Smooth muscle cell of the umbilical artery (primary cell): ENCODE measurements at places on chromosomes 4 and X. TPM values are rescaled to one million over a fixed set of nuclear protein-coding genes. Genes with fewer than 3 reads are reported as not detected.

Gene RTL5
- total RNA-seq: 1.2 and 4.4 TPM in 2 replicates

Gene GPR143
- 0.28 and 1.5 TPM in 2 replicates for total RNA-seq

Gene PCDH10
- total RNA-seq: 73.0 and 99.5 TPM in 2 replicates

Gene ANK2
- 49.0 and 71.8 TPM in 2 replicates for total RNA-seq

Gene LGI2
- under 0.01 TPM in 1 of 2 replicates, not detected in the other for total RNA-seq

Gene MAGIX
- 0.55 and 2.7 TPM in 2 replicates for total RNA-seq

Gene FAM9B
- total RNA-seq: not detected in 2 replicates

Gene GLRA2
- total RNA-seq: not detected in 2 replicates

Gene RAB40AL
- total RNA-seq: 0.30 and 0.69 TPM in 2 replicates

Gene NSG1
- total RNA-seq: 1.2 and 2.6 TPM in 2 replicates

Gene PRICKLE3
- 9.8 and 14.8 TPM in 2 replicates for total RNA-seq

Gene GLA
- 28.8 and 97.4 TPM in 2 replicates for total RNA-seq

Gene ALPK1
- 14.6 and 19.3 TPM in 2 replicates for total RNA-seq

Gene TBC1D9
- total RNA-seq: 35.7 and 50.2 TPM in 2 replicates

Gene TCEAL2
- total RNA-seq: not detected in 2 replicates

Gene CT47A1
- total RNA-seq: not detected in 2 replicates

Gene UGT2A1
- not detected in 2 replicates for total RNA-seq

Gene FRMD7
- total RNA-seq: under 0.01 and 0.05 TPM in 2 replicates

Gene LUZP4
- total RNA-seq: not detected in 2 replicates

Gene POLN
- total RNA-seq: 5.3 TPM in 2 replicates

Gene MPC1L
- not detected in 2 replicates for total RNA-seq

Gene NSUN7
- 0.30 TPM in 1 of 2 replicates, not detected in the other for total RNA-seq

Gene ATP11C
- total RNA-seq: 32.1 and 47.5 TPM in 2 replicates

Gene FAM149A
- total RNA-seq: 0.89 and 1.7 TPM in 2 replicates

Gene P2RY8
- under 0.01 TPM in 1 of 2 replicates, not detected in the other for total RNA-seq

Gene OPRPN
- total RNA-seq: not detected in 2 replicates

Gene SEPTIN6
- total RNA-seq: 42.5 and 63.6 TPM in 2 replicates

Gene CFP
- 0.05 and 0.30 TPM in 2 replicates for total RNA-seq

Gene TCP11X2
- not detected in 2 replicates for total RNA-seq

Gene METAP1
- total RNA-seq: 25.8 and 63.3 TPM in 2 replicates

Gene DMRTC1
- not detected in 2 replicates for total RNA-seq

Gene F9
- not detected in 2 replicates for total RNA-seq

Gene PACRGL
- 23.5 and 31.4 TPM in 2 replicates for total RNA-seq

Gene ADGRA3
- total RNA-seq: 33.6 and 53.1 TPM in 2 replicates

Gene SSX4B
- not detected in 2 replicates for total RNA-seq

Gene CDKN2AIP
- total RNA-seq: 14.3 and 15.4 TPM in 2 replicates

Gene GABRA4
- total RNA-seq: not detected in 2 replicates

Gene UGT2B7
- total RNA-seq: 0.23 and 2.4 TPM in 2 replicates

Gene TMEM31
- total RNA-seq: not detected in 2 replicates

Gene MFAP3L
- total RNA-seq: 3.0 and 4.1 TPM in 2 replicates

Gene KLHL5
- total RNA-seq: 184 and 202 TPM in 2 replicates

Gene REPS2
- 0.30 and 0.37 TPM in 2 replicates for total RNA-seq

Gene TEX11
- total RNA-seq: 1.5 TPM in 1 of 2 replicates, not detected in the other

Gene ENOX2
- 9.6 and 10.1 TPM in 2 replicates for total RNA-seq

Gene CCSER1
- 0.30 TPM in 1 of 2 replicates, not detected in the other for total RNA-seq

Gene NDP
- total RNA-seq: under 0.01 and 1.4 TPM in 2 replicates

Gene PLP1
- total RNA-seq: not detected in 2 replicates

Gene PWWP3B
- total RNA-seq: 2.1 and 2.3 TPM in 2 replicates

Gene IBSP
- not detected in 2 replicates for total RNA-seq

Gene BCORL1
- total RNA-seq: 1.5 and 3.3 TPM in 2 replicates

Gene HHIP
- 0.59 and 13.1 TPM in 2 replicates for total RNA-seq

Gene DDX60
- 15.1 and 17.7 TPM in 2 replicates for total RNA-seq

Gene PNMA5
- not detected in 2 replicates for total RNA-seq

Gene PPP2R2C
- total RNA-seq: 0.18 TPM in 1 of 2 replicates, not detected in the other
